Stimulated activated CD4-positive, alpha-beta T cell treated with anti-CD3 and anti-CD28 coated beads, Interleukin-12 subunit alpha, Interleukin-12 subunit beta, amount 100 ng/mL, for 4 hours (primary cell): ENCODE measurements at places on chromosomes 12 and 14.

- no peak for DNase-seq
Measured at GRCh38 chr14:53509276-53510244, 356.4 kb upstream of the DDHD1 start.

DNA sequence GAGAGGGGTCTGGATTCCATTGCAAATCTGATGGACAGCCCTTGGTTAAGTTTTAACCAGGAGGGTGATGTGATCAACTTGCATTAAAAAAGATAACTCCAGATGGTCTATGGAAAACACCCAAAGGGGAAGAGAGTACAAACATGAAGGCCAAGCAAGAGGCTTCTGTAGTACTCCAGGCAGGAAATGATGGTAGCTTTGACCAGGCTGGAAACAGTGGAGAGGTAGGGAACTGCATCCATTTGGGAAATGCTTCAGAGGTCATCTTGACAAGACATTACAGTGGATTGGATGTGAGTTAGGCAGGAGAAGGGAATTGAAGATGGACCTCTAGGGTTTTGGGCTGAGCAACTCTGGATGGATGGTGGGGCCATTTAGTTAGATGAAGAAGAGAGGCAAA is 391.1 kb downstream of the IPO8 start:
- no peak for DNase-seq

GRCh38 chr14:92613008-92613658 is 99.6 kb downstream of the RIN3 start:
- peak; percentile 72 for DNase-seq

DNA sequence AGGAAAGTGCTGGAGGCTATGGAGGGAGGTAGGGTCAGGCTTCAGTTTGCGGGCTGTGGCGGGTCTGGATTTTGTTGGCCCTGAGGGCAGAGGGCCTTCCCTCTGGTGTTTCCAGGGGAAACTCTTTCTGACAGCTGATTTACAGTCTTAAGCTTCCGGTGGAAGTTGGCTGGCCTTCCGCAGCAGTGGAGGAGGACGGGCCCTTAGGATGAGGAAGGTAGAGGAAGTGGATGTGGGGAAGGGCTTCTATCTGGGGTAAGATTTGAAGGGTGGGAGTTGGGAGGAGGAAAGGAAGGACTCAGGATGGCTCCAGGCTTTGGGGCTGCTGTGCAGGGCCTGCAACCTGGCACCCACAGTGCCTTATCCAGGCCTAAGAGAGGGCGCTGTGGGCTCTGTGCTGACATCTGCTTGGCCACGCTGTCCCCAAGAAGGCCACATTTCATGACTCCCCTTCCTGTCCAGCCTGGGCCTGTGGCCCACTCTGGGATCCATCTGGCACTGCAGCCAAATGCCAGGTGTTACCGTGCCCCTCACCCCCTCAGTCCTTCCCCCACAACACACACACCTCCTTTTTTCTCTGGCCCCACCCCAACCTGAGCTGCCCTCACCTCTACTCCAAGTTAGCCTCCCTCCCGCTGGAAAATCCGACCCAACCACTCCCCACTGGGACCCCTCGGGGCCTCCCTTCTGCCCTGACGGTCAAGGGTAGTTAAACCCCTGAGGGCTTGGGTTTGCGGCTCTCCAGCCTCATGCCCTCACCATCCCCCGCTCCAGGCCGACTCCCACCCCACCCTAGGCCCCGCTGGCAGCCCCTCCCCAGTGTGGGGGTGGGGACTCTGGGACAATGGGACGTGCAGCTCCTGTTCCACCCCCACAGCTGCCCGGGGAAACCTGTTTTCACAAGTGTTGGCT is 7.7 kb upstream of the PPP1R13B start:
- no peak for DNase-seq

DNA sequence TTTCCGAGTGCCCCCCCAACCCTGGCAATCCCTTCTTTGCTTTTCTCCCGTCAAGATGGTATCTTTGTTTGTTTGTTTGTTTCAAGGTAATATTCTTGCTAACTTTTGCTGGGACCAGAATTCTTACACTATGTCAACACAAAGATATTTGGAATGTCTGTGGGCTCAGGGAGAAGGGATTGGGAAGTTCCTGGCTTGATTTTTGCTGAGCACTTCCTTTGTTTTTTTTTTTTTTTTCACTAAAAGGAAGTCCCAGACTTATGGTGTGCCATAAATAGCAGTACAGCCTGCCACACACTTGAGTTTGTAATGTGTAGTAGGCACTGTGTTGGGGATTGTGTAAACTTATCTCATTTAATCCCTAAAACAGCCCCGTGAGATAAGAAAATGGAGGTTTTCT is 11.2 kb upstream of the RNU6-7 start:
- no peak for DNase-seq

GRCh38 chr12:108341356-108341755 is 2.2 kb upstream of the CMKLR1 start:
- no peak for DNase-seq

GRCh38 chr14:66231820-66232219 is 254.4 kb upstream of the CCDC196 start:
- DNase-seq: no peak

- no peak for DNase-seq
Measured at GRCh38 chr12:110117956-110118685, 6.0 kb upstream of the IFT81 start.

GRCh38 chr14:97077687-97078086 is 280.5 kb downstream of the VRK1 start:
- DNase-seq: no peak
